ENCODE measurements at places on chromosomes 7 and 10.

GRCh38 chr10:99777918-99778714, 4.3 kb upstream of the ABCC2 start:
- DNase-seq: no peak

DNA sequence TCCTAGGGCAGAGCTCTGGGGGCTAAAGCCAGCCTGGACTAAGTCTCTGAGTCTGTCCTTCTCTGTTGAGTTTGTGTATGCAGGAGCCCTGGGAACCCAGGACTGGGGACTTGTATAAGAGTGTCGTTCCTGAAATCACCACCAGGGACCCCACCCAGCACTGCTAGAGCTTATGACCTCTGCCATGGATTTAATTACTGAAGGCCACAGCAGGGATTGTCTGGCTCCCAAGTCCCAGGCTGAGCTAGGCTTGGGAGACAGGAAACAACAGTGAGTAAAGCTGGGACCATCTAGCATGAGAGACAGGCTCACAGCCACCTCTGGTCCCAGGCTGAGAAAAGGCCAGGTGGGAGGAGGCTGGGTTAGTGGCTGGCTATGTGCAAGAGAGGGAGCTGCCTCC, 1.4 kb upstream of the TSPAN15 start:
- no peak for DNase-seq

DNA sequence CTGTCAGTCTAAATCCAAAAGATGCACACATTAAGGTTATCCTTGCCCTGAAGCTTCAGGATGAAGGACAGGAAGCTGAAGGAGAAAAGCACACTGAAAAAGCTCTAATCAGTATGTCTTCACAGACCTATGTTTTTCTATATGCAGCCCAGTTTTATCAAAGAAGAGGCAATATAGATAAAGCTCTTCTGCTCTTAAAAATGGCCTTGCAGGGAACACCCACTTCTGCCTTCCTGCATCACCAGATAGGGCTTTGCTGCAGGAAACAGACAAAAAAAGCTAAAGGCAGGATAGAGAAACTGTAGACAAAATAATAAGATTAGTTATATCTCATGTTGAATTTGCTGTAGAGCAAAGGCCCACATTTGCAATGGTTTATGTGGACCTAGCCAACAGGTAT, 14.9 kb upstream of the IFIT1B start:
- no peak for DNase-seq

- DNase-seq: no peak
Observed at GRCh38 chr10:68576118-68576517, 16.0 kb downstream of the TET1 start.

DNA sequence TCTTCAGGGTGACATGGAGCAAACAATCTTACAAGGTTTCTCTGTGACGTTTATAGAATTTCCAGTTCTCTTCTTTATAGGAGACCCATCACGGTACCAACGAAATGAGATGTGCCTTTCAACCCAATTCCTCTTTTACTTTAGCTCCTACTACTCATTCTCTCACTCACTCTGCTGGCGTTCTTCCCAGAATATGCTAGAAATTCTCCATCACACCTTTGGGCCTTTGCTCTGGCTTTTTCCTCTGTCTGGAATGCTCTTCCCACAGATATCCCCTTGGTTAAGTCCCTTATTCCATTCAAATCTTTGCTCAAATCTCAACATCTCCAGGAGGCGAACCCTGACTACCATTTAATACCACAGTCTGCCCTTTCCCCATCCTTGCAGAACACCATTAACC, 39.0 kb downstream of the SEMA3C start:
- DNase-seq: no peak

GRCh38 chr7:103699032-103699431, 253.0 kb upstream of the SLC26A5 start:
- no peak for DNase-seq

- DNase-seq: no peak
Observed at GRCh38 chr10:31675726-31676125, 252.9 kb downstream of the ARHGAP12 start.

DNA sequence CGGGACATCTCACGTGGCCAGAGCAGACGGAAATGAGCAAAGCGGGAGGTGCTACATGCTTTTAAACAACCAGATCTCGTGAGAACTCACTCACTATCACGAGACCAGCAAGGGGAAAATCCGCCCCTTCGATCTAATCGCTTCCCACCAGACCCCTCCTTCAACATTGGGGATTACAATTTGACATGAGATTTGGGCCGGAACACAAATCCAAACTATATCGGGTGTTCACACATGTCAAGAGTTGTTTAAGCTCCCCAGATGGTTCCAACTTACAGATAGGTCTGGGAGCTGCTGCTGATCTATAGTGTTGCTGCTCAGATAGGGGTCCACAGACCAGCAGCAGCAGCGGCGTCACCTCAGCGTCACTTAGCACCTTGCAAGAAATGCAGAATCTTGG, 194.9 kb downstream of the GPAM start:
- no peak for DNase-seq

All from stimulated activated CD8-positive, alpha-beta memory T cell treated with anti-CD3 and anti-CD28 coated beads, Interleukin-12 subunit alpha, Interleukin-12 subunit beta, amount 100 ng/mL, for 4 hours (primary cell).